ENCODE measurements at places on chromosomes 7 and 10.

DNA sequence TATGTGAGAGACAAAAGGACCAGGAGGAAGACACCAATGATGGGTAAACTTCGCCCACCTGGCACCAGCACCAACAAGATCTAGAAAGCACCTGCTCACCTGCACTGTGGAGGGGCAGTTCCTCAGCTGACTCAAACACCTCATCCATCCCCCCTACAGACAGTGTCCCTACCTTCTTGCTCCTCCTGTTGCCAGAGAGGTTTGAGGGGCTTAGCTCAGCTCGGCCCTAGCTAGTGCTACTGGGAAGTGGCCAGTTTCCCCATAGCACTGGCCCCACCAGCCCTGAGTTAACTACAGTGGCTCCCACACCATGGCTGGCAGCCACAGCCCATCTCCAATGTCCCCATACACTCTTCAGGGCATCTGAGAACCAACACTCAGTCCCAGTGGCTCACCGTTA lies 70.8 kb downstream of the GRID1 start:
- peak; percentile 24 for DNase-seq

DNA sequence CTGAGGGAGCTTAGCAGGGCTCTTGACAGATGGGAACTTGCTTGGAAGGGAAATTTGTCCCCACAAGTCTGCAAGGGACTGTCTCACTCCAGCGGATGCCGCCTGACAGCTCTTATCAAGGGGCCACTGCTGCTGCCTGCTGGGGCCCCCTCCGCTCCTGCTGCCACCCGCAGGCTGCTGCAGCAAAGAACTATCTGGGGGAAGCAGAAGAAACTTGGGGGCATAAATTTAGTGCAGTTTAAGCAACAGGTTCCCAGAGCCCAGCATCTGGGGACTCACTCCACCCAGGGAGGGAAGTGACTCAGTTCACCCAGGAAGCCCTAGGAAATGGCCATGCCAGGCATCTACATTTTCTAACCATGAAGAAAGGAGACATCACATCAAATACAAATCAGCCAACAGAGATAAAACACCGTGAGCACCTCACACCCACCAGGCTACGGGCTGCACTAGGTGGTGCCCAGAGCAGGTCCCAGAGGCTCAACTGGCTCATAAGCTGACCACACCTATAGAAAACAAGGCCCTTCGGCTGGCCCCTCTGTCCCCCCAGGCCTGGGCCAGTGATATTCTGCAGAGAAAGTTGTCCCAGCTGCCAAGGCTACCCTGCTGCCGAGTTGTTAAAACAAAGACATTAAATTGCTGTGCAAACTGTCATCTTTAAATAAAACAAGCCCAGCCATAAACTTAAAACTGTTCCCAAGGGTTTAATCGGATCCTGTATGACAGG lies 3.7 kb downstream of the RGS10 start:
- DNase-seq = no peak

- no peak for DNase-seq
Measured at GRCh38 chr7:132685277-132685676, 109.0 kb upstream of the PLXNA4 start.

DNA sequence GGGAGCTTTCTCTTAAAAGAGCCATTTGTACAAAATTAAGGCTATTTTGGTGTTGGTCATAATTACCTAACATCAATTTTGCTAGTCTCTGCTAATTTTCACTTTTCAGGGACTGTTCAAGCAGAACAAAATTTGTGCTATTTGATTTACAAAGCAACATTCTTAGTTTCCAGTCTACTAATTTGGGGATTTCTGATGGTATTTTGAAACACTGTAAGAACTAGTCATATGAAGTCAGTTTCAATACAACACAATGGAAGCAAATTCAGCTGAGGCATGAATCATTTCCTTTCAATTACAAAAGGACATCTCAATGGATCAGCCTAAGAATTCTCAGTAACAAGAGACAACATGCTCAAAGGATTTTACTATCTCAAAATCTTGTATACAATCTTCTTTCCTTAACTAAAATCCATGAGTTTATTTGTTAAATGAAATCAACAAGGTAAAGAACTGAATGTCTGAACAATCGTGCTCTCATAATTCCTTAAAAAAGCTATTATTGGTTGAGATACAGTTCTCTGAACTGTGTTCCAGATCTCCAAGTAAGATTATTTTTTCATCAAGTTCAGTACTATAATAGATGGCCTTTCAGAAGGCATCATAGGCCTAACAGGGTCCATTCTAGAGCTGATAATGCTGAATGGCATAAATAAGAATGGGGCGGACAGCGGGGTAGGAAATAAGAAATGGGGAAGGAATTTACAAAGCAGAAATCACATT lies 144.6 kb downstream of the NRCAM start:
- no peak for DNase-seq

DNA sequence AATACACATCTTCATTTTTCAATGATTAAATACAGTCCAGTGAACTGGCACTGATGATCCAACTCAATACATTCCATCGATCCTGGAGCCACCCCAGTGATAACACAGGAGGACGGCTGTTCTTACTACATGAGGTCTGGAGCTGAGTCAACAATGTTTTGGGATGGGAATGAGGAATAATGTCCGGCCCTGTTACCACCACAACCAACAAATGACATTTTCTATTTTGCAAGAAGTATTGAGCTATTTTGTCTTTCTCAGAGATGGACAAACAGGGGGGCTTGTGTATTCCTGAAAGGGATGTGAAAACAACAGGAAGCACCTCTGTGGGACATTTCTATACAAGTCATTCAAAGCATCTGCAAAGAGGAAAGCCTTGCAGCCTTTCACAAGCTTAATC lies 249.2 kb downstream of the PARD3 start:
- no peak for DNase-seq

- DNase-seq = no peak
Measured at GRCh38 chr10:63681993-63682697, 160.9 kb downstream of the REEP3 start.

DNA sequence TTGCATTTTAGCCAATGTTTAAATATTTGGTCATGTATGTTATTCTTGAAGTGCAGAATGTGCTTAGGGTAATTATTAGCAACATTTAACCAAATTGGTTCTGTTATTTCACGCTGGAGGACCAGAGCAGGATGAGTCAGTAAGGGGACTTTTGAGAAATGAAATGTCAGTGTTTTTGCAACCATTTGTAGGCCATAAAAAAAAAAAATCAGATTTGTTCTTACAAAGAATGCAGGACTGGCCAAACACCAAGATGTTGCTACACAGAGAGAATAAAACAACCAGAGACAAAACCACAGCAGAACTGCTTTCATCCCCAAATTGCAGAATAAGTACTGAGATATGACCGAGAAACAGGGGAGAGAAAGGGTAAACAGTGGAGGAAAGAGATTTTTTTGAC lies 62.1 kb downstream of the TPST1 start:
- DNase-seq = no peak

GRCh38 chr7:22793593-22794462 lies 28.8 kb downstream of the TOMM7 start:
- no peak for DNase-seq

- no peak for DNase-seq
Measured at GRCh38 chr7:40711706-40712105, 576.9 kb downstream of the SUGCT start.

DNA sequence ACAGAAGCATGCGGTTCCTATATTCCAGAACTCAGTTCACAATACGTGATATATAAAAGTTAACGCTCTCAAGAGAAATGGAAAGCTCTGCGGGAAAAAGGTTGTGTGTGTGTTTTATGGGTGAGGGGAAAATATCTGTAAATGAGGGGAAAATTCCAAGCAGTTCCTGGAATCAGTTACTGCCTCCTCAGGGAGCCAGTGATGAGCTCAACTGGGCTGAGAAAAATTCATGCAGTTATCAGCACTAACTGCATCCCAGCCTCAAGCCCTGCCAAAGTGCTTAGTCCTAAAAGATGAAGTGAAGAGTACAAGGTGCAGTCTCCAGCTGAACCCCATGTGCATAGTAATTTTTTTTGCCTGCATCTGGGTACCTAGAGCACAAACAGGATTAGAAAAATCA lies 191.9 kb downstream of the CDK14 start:
- peak; percentile 55 for DNase-seq

DNA sequence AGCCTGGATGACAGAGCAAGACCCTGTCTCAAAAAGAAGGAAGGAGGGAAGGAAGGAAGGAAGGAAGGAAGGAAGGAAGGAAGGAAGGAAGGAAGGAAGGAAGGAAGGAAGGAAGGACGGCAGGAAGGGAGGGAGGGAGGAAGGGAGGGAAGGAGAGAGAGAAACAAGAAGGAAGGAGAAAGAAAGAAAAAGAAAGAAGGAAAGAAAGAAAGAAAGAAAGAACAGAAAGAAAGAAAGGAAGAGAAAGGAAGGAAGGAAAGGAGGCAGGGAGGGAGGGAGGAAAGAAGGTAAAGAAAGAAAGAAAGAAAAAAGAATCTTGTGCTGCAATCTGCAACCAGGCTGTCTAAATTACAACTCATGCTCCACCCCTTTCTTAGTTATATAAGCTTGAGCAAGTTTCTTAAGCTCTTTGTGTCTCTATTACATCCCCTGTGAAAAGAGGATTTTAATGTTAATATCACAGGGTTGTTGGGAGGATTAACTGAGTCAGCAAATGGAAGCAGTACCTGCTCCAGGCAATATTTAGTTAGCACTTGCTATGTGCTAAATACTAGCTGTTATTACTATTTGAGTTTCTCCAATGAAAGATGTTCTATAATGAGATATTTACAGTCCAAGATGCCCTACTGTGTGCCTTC lies 917.9 kb upstream of the AUTS2 start:
- no peak for DNase-seq
